Head of caudate nucleus (tissue), 42 donors: ENCODE measurements at places on chromosomes 2 and 18.

DNA sequence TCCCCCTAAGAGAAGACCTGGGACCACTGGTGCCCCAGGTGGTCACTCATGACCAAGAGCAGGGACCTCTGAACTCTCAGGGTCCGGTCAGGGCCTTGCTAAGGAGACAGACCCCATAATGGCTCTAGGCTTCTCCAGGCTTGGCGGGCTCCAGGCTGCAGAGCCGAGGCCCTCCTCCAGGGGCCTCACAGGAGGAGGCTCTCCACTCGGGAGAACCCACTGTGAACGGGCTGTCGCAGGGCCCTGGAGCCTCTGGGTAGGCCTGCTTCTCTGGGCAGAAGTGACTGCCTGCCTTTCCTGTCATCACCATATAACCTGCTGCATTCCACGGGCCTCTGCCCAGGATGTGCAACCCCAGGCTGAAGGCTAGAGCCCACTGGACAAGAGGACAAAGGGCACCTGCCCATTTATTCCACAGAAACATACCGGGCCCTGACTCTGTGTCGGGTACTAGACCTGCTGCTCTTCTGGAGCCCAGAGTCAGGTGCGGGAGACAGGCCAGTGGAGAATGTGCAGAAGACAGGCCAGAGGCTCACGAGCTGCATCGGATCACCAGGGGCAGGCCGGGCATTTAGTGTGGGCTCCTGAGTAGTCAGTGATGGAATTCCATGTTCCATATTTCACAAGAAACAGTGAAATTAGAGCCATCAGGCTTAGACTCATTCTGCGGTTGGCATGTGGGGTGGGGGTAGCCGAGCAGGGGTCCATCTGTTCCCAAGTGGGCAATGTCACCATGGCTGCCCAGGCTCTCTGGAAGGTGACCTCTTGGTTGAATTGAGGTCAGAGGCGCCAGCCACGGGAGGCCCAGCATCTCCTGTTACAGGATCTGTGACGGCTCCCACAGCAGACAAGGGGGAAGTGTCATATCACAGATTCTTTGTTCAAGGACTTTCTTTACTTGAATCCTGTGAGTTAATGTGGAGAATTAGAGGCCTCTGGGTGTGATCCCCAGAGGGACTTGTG lies 220.8 kb downstream of the SH3RF3 start:
- DNase-seq: no peak

DNA sequence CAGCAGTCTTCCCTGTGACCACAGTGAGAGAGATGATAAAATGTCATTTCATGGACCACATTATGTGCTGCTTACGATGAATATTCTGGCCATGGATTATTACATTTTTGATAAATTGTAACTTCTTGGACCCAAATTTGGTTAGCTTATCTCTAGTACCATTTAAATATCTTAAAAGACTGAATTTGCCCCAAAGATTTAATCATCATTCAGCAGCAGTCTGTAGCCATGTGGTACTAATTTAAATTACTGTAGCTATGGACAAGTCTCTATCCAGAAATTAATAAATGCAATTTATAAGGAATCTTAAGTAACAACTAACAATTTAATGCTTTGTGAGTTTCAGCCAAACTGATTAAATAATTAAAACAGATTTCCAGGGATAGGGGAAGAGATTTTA lies 644.9 kb upstream of the FANCL start:
- no peak for DNase-seq

GRCh38 chr2:212284166-212284565 lies 254.4 kb downstream of the ERBB4 start:
- DNase-seq: no peak

DNA sequence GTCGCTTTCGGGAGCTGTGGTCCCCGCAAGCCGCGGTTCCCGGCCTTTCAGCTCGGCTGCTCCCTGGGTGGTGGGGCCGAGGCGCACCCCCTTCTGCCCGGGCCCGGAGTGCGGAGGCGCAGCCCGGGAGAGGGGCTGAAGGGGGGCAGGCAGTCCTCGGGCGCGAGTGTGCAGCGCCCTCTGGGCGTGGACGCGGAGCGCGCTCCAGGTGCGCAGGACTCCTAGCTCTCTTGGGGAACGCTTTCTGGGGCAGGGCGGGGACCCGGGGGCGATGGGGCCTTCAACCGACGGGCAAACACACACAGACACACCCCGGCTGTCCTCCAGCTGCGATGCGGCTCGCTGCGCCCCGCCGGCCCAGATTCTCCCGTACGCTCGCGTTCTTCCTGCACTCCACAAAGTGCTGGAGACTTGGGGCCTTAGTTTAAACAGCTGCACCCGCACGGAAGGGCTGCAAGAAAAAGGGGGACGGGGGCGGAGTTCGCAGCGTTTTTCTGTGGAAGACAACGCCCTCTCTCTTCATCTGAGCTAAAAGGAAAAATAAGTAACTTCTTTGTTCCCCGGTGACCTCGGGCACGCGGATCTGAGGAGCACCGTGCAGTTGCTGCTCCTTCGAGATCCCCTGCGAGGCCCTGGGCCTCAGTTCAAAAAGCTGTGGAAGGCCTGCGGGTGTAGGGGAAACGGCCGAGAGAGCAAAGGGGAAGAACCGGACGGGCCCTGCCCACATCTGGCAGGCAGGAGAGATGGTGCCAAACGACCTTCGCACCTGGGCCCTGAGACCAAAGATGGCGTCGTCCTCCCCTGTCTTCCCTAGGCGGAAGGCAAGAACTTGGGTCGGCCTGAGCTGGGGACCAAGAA lies 593 bp upstream of the SDC1 start:
- DNase-seq: peak; percentile 50

GRCh38 chr2:16462958-16463357 lies 202.7 kb downstream of the CYRIA start:
- no peak for DNase-seq

GRCh38 chr2:236070236-236070635 lies 98.0 kb downstream of the GBX2 start:
- no peak for DNase-seq

GRCh38 chr2:27134781-27135477 lies 493 bp upstream of the PREB start:
- DNase-seq: no peak

DNA sequence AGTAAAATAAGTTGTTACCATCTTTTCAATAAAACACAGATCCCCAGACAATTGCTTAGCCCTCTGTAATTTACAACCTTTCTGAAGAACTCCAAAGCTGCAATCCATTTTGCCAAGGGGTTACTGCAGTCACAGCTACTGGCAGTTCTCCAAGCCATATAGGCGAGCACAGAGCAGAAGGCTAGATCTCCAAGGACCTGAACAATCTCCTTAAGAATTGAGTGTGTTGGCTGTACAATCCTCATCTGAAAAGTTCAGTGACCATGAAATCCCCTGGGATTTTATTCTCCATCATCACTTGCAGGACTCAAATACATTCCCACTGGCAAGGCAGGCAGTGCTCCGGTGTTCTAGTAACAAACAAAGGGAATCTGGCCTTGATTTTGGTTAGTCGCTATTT lies 103.9 kb upstream of the LRP1B start:
- DNase-seq: no peak

DNA sequence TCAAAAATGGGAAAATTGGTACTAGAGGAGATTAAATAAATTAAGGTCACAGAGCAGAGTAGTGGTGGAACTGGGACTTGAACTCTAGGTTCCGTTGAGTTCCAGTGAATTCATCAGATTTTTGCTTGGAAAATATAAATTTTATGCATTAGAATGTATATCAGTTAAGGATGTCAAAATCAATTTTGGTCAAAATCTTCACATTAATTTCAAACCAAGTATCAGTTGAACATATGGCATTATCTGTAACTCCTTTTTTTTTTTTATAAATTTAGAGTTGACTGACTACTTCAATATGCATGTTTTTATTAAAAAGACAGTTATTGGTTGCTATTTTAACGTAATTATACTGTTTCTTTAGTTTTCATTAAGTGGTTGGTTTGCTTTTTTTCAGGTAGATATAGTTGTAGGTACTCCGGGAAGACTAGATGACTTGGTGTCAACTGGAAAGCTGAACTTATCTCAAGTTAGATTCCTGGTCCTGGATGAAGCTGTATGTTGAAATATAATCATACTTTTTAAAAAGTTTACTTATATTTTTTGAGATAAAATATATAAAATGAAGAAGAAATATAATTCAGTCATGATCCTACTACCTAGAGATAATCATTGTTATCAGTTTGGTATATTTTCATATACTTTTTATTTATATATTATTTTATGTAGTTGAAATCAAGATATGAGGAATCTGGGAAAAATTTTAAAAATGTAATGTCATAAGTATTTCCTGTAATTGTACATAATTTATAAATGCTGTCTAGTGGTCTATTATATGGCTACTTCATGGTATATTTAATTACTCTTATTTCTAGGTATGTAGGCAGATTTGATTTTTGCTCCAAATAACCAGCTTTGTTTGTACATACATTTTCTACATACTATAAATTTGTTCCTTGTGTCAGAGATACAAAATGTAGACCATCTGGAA lies 25.4 kb downstream of the DDX1 start:
- DNase-seq: no peak

DNA sequence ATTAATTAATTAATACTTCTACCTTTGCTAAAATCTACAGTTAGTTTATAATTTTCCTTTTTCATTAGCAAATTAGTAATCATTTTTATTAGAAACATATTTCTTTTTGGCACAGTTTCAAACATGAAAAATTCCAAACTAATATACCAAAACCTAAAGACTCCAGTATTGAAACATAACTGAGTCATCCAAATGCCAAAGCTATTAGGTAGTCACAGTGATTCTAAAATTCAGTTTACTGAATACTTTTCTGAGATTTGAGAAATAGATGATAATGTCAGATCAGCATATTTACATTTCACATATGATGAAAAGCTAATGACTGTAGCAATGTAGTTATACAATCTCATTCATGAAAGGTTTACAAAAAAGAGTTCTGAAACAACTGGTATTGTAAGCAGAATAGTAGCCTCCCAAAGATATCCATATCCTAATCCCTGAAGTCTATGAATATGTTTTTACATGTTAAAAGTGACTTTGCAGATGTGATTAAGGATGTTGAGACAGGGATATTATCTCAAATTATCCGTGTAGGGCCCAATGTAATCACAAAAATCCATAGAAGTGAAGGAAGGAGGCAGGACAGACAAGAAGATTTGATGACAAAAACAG lies 680.2 kb upstream of the CHAC2 start:
- no peak for DNase-seq

- DNase-seq: no peak
These were observed 35.2 kb downstream of the SKA1 start for GRCh38 chr18:50410008-50410407.

DNA sequence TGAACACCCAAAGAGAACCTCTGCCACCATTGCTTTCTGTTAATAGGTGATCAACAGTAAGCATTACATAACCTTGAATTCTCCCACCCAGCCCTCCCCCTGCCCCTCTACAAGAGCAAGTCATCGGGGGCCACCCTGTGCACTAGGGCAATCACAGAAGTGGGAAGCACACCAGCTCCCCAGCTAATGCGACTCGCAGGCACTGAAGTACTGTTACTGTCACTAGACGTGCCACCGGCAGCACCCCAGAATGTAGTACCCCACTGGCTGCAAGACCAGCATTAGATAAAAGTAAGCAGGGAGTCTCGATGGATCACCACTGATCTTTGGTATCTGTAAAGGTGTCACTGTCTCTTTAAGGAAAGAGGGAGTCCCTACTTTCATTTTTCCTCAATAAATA lies 167.6 kb downstream of the FAM210A start:
- DNase-seq: no peak

DNA sequence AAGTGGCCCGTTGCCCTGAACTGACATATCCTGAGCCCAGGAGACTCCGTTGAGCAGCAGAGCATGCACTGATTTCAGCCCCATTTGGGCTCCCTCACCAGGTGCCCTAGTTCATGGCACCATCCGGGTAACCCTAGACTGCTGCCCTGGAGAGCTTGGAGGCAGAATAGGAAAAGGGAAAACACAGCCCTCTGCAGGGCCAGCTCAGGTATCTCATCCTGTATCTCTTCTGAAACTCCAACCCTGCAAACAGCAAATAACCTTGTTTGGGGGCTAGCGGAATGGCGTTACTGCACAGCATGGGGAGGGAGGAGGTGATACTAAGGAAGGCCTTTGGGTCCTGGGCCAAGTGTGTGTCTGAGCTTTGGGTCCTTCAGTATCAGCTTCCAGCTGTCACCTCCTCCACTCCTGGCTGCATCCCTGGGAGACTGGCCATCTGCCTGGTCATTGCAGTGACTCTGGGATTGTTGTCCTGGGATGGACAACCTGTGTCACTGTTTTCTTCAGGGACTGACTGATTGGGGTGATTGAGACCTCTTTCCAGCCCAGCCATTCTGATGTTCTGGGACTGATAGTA lies 233.8 kb upstream of the SKOR2 start:
- no peak for DNase-seq

DNA sequence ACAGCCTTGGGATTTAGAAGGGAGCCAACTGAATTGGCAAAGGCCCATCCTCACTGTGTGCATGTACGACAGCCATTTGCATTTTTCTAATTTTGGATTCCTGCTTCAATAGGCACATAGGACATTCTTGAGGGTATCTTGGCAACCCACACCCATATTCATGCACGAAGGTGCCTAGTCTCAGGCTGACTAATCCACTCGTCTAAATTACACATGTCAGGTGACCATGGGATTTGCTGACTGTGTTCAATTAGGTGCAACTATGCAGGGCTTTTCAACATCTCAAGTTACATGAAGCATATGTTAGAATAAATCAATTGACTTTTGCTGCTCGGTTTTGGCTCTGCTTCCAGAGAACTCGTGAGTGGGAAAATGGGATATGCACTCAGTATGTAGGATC lies 249.7 kb downstream of the SP3 start:
- DNase-seq: no peak

- DNase-seq: no peak
These were observed 132.1 kb downstream of the COL6A3 start for GRCh38 chr2:237281836-237282306.

- DNase-seq: no peak
These were observed 1432.2 kb upstream of the ACVR2A start for GRCh38 chr2:146412625-146413024.

- no peak for DNase-seq
These were observed 3.5 kb downstream of the LOXL3 start for GRCh38 chr2:74550231-74550630.

GRCh38 chr2:20625491-20626391 lies 25.2 kb downstream of the HS1BP3 start:
- no peak for DNase-seq

GRCh38 chr2:65228263-65228750 lies 676 bp downstream of the ACTR2 start:
- DNase-seq: no peak

GRCh38 chr2:9653485-9654271 lies 22.9 kb upstream of the YWHAQ start:
- no peak for DNase-seq
